ENCODE measurements at places on chromosomes 2 and 18.
A peak's percentile ranks its signal among the peaks of the same experiment; 100 is the strongest.

DNA sequence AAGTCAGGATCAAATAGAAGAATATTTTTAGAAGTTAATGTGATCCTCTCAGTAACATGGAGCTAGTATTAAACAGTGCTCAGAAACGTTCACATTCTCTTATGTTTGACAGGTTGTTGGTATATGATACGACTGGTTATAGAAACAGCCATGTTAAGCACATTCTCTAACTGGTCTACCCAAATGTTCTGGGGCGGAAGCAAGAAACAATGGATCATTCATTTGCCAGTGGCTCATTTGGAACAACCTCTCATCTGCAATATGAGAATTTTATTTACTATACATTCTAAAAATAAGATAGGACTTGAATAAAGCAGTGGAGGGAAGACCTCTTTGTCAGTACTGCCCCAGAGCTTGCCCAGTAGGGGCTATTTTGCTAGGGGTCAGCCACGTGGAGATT, 167.1 kb upstream of the FAM98A start:
- no peak for DNase-seq

DNA sequence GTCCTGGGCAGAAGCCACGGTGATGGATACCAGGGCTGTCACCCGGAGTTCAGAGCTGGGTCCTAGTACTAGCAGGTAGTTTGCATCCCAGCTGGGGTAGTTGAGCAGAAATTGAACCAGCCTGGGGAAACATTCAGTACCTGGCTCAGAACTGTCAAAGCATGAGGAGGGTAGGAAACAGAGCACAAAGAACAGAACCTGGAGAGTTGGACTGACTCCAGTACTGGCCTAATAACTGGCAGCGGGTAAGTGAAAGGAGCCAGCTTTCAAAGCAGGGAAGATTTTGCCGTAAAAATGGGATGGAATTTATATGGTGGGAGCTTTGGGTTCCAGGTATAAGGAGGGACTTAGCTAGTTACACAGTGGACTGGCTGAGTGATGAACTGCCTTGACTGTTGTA, 23.8 kb downstream of the ATG16L1 start:
- DNase-seq, result no peak

DNA sequence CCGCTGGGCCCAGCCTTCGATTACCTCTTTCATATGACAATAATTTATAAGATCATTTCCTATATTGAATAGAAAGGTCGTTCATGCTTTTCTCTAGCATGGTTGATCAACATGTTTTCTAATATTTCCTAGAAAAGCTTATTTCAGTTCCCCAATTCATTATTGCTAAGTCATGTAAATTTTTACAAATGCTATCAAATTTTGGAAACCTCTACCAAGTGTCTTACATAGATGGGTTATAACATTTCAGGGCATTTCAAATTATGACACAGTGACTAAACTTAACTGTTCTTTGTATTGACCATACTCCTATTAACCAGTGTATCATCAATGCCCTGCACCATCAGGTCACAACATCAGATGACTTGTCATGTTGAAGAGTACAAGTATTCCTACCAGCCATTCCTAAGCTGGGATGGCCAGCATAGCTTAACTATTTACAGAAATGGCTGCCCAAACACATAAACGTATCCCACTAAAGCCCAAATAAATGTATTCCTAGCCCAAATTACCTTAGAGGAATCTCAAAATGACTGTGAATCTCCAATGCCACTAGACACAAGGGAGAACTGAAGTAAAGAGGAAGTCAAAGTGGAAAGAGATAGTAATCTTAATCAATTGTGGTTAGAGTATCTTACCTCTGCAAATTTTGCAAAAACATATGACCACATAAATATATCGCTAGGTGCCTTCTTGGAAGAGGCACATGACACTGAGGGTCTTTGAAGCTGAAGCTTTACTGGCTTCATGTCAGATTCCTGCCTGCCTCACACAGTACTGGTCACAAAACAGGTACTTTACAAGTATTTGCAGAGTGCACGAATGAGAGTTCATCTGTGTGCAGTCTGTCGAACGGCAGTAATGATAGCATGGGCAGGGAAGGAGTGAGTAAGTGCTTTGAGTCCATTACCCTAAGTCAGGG, 87.3 kb upstream of the TLK1 start:
- DNase-seq, result peak; percentile 64

DNA sequence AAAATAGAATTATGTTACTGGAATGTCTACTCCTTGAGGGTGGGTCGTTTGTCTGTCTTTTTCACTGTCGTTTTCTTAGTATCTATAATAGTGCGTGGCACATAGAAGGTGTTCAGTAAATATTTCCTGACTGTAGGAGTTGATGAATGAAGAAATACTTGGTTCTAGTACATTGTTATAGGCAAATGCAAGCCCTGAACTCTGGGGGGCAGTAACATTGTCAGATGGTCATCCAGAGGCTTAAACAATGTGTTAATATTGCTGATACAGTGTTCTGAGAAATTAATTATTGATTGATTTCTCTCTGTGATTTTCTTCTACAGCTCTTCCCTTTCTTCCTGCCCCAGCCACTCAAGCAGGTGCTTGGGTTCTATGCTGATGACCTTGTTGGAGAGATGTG, 24.4 kb upstream of the THOC1 start:
- DNase-seq, result no peak

DNA sequence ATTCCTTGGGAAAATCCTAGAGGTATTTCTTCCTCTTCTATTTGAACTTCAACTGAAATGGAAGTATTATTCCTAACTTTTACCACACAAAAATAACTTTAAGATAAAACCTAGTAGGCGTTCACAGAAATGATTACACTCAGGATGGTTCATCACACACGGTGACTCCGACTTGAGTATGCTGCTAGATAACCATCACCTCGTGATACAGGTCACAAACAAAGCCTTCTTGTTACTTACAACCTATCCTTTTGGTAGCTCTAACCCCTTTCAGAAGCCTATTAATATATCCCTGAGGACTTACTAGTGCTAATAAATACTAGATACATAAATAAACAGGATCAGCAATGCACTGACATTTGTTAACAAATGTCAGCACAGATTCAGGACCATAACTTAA, 101.0 kb upstream of the DNER start:
- no peak for DNase-seq

- no peak for DNase-seq
Measured at GRCh38 chr2:66110086-66110485, 324.8 kb upstream of the MEIS1 start.

DNA sequence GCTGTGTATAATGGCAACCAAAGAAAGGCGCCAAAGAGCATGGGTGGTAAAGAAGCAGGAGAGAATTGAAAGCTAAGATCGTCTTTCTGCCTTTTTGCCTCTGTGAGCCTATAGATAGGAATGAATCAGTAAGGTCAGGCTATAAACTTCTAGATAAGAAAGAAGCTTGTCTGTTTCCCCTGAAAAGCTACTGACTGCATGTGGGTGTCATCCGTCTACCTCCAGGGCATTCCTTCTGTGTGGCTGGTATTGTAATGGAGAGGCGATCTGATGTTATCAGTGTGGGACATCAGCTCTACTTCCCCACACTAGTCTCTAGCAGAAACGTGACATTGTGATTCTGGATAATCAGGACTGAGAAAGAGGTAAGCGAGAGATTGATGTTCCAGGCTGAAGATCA, 63.4 kb upstream of the PLA2R1 start:
- no peak for DNase-seq

DNA sequence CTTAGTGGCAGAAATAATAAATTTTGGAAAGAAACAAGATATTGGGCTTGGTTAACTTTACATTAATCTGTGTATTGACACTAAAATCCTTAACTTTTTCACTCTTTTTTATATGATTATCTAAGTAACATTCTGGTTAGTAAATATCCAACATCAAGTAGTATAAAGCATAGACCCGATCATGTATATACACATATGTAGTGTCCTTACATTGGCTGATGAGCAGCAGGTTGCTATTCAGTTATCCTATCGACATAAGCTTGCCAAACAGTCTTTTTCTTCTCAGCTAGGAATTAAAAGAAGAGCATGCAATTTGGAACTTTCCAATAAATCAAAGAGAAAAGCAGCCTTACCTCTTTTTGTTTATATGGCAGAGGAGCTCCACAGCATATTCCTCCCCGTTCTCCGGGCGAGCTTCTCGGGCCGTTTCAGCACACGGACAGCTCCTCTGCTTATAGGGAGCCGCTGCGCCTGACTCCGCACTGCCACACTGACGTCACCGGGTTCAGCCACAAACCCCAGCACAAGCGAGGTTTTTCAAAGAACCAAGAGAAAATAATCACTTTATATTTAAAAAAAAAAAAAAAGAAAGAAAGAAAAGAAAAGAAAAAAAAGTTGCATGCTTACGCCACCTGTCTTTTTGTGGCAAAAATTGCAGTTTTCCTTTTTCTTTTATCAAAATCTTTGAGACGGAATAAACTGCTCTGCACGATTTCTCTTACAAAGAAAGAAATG, at the start of gene SCG2:
SCG2 (minus strand) TSS at position 430 of the 735 bp plus-strand sequence. CDS start 3,079 bp downstream, outside the sequence.
- no peak for DNase-seq

GRCh38 chr2:234761910-234762309, 189.9 kb upstream of the SH3BP4 start:
- no peak for DNase-seq

DNA sequence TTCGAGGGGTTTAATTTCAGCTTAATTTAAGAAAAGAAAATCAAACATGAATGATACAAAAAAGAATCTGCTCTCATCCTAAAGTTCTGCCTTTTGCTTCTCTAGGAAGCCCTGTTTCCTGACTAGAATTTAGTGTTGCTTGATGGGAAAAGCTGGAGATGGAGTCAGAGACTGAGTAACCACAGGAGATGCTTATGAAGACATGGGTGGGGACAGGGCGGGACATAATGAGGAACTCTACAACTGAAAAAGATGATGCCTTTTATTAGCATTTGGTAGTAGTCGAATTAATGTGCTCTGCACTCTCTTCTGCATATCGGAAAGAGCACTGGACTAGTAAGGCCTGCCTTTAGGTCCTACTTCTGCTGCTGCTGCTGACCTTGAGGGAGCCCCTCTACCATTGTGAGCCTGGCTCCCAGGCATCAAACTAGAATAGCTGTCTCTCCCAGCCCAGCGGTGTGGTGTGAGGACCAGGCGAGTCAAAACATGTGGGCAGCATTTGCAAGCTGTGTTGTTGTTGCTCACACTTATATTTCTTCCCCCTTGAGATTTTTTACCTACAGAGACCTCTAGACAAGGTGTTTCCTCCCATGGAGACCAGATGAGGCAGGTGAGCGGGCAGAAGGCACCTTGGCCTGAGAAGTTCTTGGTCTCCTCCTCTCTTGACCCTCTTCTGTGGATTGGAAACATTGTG, 61.5 kb downstream of the INPP4A start:
- DNase-seq, result no peak

GRCh38 chr18:53747210-53747609, 477.3 kb downstream of the MBD2 start:
- no peak for DNase-seq

DNA sequence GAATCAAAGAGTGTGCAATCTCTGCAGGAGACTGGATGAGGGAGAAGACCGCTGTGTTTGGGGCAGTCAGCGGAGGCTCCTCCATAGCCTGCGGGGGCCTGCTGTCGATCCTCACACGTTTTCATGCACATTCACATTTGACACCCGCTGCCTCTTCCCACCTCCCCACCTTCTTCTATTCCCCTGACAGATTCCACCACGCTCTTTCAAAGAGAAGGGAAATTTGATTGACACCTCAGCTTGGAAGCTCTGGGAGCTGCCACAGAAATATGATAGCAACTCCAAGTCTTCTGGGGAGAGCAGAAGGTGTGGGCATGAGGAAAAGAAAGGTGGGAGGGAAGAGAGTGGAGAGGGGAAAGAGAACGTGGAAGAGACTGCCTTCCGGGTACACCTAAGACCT, 87.5 kb downstream of the BOD1L2 start:
- no peak for DNase-seq

DNA sequence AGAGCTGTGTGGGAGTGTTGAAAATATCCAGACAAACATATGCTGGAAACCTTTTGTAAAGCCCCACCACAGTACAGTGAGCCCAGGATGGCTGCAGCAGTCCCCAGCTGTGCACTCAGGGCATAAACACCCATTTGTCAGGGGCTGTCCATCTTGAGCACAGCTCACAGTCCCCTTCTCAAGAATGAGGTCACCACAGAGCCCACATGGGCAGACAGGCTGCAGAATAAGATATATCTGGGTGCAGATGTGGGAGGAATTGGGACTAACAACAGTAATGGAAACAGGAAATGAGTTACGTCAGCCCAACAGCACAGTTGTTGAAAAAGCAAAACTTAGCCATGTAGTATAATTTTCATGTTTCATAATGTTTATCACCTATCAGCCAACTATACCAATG, 219.6 kb downstream of the ETAA1 start:
- DNase-seq, result no peak

DNA sequence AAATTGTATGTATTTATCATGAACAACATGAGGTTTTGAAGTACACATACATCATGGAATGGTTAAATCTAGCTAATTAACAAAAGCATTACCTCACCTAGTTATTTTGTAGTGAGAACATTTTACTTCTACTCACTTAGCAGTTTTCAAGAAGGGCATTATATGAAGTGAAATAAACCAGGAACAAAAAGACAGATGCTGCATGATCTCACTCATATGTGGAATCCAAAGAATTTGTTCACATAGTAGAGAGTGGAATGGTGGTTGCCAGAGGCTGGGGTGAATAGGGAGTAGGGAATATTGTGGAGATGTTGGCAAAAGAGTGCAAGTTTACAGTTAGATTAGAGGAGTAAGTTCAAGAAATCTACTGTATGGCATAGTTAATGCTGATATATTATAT, 292.0 kb downstream of the ASXL3 start:
- DNase-seq, result no peak

Data from activated effector memory CD4-positive, alpha-beta T cell treated with anti-CD3 and anti-CD28 coated beads, Interleukin-2, amount 50 U/mL, for 16 hours (primary cell).